ENCODE measurements at places on chromosomes 11 and 22.

DNA sequence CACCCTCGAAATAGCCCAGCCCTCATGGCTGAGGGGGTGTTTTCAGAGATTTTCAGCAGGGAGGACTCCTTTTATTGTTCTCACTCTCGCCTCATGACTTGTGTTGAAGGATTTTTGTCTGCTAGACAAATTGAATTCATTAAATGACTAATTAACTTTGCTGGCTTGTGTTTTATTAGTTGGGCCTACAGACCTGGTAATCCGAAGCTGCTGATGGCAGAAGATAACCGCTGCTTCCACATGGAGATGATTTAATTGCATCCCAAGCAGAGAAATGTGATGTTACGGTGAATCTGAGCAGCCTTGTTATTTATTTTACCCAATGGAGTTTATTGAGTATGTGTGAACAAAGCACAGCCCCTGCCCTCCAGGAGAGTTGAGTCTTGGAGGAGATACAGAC, 40.5 kb upstream of the CDON start:
- DNase-seq, result no peak

GRCh38 chr22:35266277-35266676, 9.0 kb downstream of the HMGXB4 start:
- DNase-seq, result no peak

DNA sequence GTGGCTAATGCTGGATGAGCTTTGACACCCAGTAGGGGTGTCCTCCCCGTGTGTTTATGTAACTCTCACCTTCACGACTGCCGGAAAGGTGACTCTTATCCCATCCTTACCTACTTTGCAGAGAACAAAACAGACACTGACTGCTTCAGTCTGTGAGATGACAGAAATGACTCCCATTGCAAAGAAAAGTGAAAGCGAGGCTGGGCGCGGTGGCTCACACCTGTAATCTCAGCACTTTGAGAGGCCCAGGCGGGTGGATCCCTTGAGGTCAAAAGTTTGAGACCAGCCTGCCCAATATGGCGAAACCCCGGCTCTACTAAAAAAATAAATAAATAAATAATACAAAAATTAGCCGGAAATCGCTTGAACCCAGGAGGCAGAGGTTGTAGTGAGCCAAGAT, 106.4 kb upstream of the ANO1 start:
- DNase-seq, result no peak

GRCh38 chr11:75891947-75892739, 77.1 kb downstream of the UVRAG start:
- DNase-seq, result no peak

GRCh38 chr11:75189911-75190310, 39.0 kb downstream of the SLCO2B1 start:
- no peak for DNase-seq

DNA sequence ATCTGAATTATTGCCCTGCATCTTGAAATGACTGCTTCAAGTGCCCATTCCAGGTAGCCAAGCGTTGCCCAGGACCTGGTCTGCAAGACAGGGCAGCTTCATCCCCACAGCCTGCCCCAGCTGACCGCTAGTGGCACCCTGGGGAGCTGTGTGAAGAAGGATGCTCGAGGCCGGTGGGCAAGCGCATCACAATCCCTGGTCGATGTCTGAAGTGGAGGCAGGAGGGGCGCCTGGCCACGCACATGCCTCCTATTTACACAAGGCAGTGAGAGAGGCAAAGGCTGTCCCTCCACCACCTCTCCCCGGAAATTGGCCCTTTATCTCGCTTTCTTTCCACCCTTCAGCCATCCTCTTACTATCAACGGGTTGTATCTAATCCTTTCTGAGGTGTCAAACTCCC, 28.1 kb upstream of the PHF21A start:
- no peak for DNase-seq

DNA sequence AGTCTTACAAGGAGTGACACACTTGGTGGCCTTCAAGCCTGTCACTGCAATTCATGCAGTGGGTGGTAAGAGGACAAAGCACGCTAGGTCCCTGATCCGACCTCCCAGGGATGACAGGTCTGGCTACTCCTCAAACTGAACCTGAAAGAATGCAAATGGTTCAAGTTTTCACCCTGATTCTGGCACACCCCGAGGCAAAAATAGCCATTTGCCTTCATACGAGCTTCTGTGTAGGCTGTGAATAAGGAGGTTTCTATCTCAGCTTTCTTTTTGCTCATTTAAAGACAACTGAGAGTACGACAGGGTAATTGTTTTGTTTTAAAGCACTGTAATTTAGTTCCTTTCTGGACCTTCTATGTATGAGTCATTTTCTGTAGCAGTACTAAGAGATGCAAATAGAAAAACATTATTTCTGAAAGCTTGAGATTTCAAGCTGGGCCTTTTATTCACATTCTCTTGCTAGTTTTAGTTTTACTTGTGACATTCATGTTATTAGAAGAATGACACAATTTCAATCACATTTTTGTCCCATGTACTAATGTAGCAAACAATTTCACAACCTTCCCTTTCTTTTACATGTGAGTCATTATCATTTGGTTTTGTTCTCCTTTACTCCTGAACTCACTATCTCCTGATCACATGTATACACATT, 56.6 kb upstream of the FDX1 start:
- DNase-seq, result no peak

DNA sequence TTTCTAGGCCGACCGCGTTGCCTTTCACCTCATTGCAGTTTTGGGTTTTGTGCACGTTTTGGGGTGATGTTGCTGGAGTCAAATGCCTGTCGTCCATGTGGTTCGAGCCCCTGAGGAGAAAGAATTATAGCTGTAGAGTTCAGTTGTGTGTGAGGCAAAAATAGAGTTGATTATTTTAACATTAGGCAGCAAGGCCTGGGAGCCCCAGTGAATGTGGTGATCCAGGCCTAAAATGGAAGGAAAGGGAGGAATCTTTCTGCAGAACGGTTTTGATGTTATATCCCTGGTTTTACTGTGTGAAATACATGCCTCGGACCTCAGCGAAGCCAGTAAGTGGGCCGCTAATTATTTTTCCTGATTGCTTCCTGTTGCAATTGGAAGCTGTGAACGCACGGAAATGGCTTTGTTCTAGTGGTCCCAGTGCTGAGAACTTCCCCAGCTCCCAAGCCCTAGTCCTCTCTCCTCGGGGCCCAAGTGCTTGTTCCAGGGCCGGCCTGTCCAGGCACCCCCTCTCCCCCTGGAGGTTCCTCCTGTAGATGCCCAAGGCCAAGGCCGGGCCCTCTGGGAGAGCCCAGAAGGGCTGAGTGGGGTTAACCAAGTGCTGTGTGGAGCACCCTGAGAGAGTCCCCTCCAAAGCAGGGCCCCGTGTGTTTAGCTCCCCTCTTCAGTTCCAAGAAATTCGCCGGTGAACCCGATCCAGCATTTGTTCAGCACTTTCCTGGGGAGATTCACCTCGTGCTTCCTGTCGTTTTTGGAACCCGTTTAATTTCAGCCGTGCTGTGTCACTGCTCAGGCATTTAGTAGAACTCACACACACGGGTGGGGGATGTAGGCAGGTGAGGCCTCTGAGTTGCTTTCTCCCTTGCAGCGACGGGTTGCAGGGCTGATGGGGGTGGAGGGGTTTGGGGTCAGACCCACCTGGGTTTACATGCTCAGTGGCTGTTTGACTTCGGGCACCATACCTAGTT, 2.1 kb downstream of the LRP5 start:
- DNase-seq, result no peak

GRCh38 chr11:112541140-112542046, 280.7 kb upstream of the PLET1 start:
- DNase-seq, result no peak

DNA sequence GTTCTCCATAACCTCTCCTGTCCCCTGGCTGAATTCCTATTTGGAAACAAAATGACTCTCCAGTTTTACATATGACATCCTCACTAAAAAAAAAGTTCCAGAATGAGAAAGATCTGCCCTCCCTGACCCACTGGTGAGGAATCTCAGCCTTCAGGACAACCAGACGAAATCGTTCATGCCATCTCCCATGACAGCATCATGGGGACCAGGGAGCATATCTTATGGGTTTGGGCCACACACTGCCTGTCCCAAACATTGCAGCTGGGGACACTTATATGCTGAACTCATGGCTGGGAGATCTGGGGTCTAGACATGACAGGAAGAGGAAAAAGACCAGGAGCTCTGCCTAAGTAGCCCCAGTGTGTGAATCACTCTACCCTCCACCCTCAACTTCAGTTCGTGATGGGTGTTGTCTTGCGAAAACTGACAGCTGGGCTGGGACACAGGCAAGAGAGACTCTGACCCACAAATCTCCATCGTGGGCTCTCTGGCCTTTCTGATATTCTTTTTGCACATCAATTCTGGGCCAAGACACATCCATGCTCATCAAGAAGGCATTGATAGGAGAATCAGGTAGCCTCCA, 102.0 kb downstream of the ZNF280B start:
- no peak for DNase-seq

DNA sequence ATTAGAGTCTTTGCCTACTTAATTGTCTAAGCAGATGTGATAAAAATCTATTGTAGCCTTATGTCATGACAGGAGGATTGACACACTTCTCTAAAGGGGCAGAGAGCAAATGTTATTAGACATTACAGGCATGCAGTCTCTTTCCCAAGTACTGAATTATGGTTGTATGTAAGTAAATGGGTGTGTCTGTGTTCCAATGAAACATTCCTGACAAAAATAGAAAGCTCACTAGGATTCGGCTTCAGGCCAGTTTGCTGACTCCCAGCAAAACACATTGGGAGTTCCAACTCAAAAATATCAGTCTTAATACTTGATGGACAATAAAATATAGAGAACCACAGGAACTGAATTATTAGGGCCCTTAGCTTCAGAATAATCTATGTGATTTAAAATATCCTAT, 1480.4 kb downstream of the FAM181B start:
- no peak for DNase-seq

GRCh38 chr11:110367571-110367970, 62.2 kb upstream of the FDX1 start:
- DNase-seq, result no peak

- DNase-seq, result no peak
These were observed 976.0 kb downstream of the OPCML start for GRCh38 chr11:132556316-132556715.

- DNase-seq, result no peak
These were observed 755.0 kb downstream of the OPCML start for GRCh38 chr11:132777067-132777975.

GRCh38 chr11:1168721-1169161, 11.0 kb downstream of the MUC5AC start:
- DNase-seq, result no peak

- no peak for DNase-seq
These were observed 13.3 kb downstream of the CREB3L1 start for GRCh38 chr11:46290598-46291309.

- DNase-seq, result no peak
These were observed 13.2 kb downstream of the PPFIBP2 start for GRCh38 chr11:7527029-7527428.

GRCh38 chr22:17655289-17655688, 16.7 kb downstream of the BCL2L13 start:
- no peak for DNase-seq
